GM03348 (cell line): ENCODE measurements at places on chromosomes 7 and 10.

DNA sequence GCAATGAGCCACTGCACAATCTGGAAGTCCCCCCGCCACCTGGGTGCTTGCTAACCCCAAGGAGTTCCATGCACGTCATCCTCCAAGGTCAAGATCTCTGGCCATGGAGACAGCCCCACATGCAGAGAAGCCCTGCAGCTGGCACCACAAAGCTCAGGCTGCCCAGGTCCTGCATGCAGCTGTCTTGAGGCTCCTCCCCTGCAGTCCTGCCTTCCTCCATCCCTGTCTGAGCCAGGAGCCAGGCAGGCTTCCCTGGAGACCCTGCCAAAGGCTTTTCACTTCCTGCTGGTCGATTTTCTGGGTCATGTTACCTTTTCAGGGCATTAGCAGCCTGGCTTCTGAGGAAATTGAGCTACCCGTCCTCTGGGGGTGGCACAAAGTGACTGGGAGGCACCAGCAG lies 12.5 kb upstream of the TMEM72 start:
- DNase-seq, result no peak

DNA sequence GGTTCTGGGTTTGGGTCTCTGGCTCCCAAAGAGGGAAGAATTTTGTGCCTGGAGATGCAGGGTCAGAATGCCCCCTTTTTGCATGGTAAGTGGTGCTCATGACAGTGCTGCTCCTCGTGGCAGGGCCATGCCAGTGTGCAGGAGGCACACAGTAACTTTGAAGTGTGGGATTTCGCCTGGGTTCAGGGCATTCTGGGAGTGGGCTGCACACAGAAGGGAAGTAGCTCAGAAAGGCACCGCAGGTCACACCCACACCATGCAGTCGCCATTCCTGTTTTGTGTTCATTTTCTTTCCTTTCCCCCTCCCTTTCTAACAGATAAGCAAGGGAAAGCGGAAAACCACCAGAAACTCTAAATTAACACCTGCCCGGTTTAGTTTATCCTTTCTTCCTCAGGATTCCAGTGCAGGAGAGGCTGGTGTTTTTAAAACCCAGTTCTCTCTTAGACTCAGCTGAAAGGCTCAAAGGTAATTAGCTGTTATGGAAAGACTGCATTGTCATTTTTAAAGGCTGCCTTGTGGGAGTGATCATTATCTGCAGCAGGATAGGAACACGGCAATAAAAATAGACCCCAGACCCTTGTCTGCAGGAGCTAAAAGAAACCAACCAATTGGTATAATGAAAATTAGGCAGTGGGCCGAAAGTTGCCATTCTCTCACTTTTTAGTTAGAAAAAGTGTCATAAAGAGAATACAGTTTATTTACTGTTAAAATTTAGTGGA lies 50.2 kb downstream of the EEPD1 start:
- DNase-seq, result no peak

- no peak for DNase-seq
Observed at GRCh38 chr10:131860311-131860710, 40.5 kb upstream of the PPP2R2D start.

GRCh38 chr10:13716081-13717071 lies 129.6 kb downstream of the PRPF18 start:
- DNase-seq, result peak; percentile 67

- no peak for DNase-seq
Observed at GRCh38 chr10:30818010-30818660, 188.6 kb upstream of the LYZL2 start.

DNA sequence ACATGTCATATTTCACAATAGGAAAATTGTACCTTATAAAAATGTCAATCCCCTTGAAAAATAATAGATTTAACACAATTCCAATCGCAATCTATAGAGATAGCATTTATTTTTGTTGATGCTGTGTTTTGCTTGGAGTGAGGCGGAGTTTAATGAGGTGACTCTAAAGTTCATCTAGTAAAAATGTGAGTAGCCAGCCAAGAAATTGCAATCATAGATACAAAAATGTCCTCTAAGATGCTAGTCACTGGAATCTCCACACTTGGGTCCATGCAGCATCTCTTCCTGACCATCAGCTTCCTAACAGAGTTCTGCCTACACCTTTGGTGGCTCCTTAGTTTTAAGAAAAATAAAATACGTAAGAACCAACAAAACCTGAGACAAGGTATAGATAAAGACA lies 44.9 kb downstream of the GLI3 start:
- peak; percentile 40 for DNase-seq

- no peak for DNase-seq
Observed at GRCh38 chr10:42645103-42645502, 6.7 kb upstream of the ZNF33B start.

GRCh38 chr7:2022021-2022409 lies 210.7 kb downstream of the MAD1L1 start:
- no peak for DNase-seq

DNA sequence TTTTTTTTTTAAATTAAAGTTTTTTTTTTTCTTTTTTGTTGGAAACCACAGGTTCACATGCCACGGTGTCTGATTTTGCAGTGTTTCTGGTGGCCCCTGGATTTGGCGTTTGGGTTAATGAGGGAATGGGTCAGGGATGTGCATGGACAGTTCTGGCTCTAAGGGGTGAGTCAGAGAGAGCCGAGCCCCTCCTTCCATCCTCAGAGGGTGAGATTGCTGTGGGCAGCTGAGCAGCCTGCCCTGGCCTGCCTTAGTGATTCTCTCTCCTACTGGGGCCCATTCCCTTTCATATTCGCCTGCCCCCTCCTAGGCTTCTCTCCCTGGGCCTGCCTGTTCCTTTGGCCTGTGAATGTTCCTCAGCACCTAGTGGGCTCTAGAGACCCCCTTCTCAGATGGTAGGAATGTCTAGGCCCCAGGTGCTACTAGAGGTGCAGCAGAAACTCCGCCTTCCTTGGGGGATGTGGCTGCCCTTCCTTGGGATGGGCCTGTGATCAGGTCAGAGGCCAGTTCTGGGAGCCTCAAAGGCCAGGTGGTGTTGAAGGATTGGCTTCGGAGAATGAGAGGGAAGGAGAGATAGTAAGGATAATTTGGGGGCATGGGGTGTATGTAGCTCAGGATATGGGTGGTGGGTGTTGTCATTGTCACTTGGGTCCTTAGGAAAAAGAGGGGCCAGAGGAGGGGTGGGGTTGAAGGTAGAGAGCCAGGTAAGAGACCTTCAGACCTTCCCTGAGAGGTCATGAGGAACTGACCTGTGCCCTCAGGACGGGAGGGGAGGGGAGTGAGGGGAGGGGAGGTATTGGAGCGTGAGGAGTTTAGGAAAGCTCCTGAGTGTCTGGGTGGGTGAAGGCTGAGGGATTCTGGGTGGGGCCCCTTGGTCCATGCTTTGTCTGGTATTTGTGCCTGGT lies 19.8 kb downstream of the TSPAN14 start:
- DNase-seq, result no peak

- DNase-seq, result no peak
Observed at GRCh38 chr10:14839305-14839695, 1.2 kb downstream of the HSPA14 start.

- peak; percentile 4 for DNase-seq
Observed at GRCh38 chr7:150323682-150324372, 482 bp upstream of the ACTR3C start.

DNA sequence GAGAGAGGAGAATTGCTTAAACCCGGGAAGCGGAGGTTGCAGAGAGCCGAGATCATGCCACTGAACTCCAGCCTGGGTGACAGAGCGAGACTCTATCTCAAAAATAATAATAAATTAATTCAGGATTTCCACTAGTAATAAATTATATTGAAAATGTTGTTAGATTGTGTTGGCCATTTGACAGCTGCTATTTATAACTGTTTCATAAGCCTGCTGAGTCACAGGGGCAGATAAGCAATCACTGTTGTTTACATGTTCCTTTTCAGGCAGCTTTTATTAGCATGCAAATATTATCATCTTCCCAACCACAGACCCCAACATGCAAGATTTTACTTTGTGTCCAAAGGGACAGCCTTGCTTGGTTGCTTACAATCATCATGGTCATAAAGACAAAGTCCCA lies 49.5 kb upstream of the ZNF138 start:
- no peak for DNase-seq

- DNase-seq, result peak; percentile 49
Observed at GRCh38 chr10:33008499-33009243, 50.6 kb upstream of the ITGB1 start.

DNA sequence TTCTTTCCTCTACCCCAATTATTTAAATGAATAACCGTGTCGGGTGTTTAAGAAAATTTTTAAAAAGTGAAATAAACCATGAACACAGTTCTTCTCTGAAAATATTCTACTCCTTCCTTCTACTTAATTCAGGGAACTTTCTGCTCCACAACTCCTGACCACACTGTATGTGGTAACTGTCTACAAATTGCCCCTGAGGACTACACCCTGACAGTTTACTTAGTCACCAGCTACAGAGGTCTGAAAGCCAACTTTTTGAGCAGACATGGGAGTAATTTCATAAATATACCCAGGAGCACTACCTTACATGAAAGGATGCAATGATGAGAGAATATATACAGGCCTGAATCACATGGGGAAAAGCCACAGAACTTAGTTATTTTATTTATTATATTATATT lies 523.2 kb upstream of the SORCS1 start:
- DNase-seq, result peak; percentile 6

- peak; percentile 35 for DNase-seq
Observed at GRCh38 chr10:101536800-101537199, 51.3 kb downstream of the POLL start.

GRCh38 chr7:55778631-55779030 lies 83.9 kb downstream of the SEPTIN14 start:
- no peak for DNase-seq

DNA sequence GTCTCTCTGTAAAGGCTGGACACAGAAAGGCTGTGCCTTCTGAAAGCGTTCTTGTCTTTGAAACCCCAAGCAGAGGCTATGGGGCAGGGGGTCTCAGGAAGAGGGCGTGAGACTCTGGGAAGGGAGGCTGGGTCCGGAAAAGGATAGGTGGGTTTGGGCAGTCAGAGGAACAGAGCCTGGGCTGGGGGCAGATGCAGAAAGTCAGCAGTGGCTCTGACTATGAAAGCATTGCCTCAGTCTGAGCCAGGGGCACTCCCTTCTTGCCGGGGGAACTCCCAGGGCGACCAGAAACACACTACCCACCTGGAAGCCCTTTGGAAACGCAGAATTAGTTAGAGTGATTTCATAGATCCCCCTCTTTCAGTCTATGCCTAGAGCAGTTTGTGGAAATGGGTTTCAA lies 72.0 kb downstream of the VWA2 start:
- DNase-seq, result no peak

DNA sequence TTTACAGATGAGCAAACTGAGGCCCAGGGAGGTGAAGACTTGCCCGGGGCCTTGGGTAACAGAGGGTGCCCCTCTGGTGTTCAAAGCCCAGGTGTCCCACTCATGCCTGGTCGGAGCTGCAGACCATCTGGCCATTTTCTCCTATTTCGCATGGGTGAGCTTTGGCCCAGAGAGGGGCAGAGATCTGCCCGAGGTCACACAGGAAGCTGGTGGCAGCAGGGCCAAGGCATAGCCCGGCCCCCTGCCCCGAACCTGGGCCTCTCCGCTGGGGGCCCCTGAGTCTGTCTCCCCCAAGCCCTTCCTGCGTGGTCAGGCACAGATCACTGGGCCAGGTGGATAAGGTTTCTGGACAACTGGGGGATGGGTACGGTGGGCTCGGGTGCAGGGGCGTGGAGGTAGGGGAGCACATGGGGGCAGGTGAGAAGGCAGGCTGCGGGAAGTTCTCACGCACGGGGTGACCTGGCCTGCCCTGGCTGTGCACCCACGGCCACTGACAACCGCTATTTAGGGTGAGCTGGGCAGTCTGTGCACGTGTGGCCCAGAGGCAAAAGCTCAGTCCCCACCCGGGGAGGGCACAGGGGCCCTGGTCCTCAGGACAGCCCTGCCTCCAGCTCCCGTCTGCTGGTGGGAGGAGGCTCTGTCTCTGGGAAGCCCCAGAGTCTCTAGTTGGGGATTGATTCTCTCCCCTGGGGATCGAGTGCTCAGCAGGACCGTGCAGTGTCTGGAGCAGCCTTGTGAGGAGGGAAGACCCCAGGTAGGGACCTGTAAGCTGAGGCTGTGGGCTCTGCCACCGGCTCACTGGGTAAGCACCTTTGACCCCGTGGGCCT lies 68.6 kb downstream of the UNCX start:
- no peak for DNase-seq

- peak; percentile 29 for DNase-seq
Observed at GRCh38 chr7:66779669-66780409, 39.3 kb downstream of the RABGEF1 start.

- DNase-seq, result no peak
Observed at GRCh38 chr10:111650088-111650487, 533.5 kb downstream of the GPAM start.

DNA sequence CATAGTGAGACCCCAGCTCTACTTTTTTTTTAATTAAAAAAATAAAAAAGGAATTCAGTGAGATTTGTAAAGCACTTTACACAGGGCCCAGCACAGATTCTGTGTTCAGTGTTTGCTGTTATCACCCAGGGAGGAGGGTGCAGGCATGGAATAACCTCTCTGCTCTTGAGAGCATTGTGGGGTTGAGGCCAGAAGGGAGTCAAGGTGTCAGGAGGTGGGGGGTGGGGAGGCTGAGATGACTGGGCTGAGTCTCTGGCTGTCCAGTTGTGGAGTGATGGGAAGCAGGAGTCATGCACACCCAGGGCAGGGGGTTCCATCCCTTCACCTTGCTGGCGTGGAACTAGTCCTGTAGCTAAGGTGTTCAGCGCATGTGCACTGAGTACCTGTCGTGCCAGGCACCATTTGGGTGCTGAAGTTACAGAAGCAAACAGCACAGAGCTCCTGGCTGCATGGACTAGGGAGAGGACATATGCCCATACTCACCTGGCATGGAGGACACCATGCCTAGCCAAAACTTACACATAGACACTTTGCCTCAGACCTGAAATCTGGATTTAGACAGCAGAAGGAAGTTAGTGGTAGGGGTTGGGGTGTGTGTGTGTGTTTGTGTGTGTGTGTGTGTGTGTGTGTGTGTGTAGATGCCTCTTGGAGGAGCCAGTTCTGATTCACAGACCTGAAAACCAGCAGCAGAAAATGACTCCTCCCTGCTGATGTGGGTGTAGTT lies 69.2 kb upstream of the LRRC4 start:
- DNase-seq, result no peak

GRCh38 chr10:35643151-35644049 lies 1.3 kb upstream of the FZD8 start:
- DNase-seq, result peak; percentile 81

GRCh38 chr7:91034459-91035368 lies 229.5 kb upstream of the FZD1 start:
- DNase-seq, result peak; percentile 67

GRCh38 chr10:109207361-109207760 lies 716.0 kb downstream of the XPNPEP1 start:
- DNase-seq, result no peak

DNA sequence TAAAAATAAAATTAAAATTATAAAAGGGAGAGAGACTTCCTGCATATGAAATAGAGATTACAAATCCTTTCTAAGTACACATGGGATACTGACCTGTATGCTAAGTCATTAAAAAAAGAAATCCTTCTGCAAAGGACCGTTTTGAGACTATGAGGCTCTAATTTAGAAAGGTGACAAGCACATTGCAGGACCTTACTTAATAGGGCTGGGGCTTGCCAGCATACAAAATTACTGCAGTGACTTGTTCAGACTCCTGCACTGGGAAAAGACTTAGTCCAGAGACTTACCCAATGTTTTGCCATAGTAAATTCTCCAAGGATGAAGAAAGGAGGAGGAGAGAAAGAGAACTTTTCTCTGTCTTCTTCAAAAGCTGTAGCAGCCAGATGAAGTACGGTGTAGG lies 193.6 kb downstream of the KCNMA1 start:
- DNase-seq, result no peak
